ENCODE measurements at places on chromosomes 2 and 18. TPM values are rescaled to one million over a fixed set of nuclear protein-coding genes. Genes with fewer than 3 reads are reported as not detected.

PAIP2B gene
- total RNA-seq: 8.4 TPM

CLEC4F gene
- total RNA-seq: not detected

PROKR1 gene
- not detected for total RNA-seq

CXXC1 gene
- total RNA-seq: 19.5 TPM

ZNF385B gene
- total RNA-seq: 6.0 TPM

TUBA3E gene
- not detected for total RNA-seq

TBC1D8 gene
- 20.6 TPM for total RNA-seq
